CD4-positive, alpha-beta T cell treated with Interleukin-2 at 100 ng/mL for 4 hours (primary cell): ENCODE measurements at places on chromosomes 7 and 10.

GRCh38 chr7:20350518-20350951 is 19.8 kb downstream of the ITGB8 start:
- DNase-seq = no peak

DNA sequence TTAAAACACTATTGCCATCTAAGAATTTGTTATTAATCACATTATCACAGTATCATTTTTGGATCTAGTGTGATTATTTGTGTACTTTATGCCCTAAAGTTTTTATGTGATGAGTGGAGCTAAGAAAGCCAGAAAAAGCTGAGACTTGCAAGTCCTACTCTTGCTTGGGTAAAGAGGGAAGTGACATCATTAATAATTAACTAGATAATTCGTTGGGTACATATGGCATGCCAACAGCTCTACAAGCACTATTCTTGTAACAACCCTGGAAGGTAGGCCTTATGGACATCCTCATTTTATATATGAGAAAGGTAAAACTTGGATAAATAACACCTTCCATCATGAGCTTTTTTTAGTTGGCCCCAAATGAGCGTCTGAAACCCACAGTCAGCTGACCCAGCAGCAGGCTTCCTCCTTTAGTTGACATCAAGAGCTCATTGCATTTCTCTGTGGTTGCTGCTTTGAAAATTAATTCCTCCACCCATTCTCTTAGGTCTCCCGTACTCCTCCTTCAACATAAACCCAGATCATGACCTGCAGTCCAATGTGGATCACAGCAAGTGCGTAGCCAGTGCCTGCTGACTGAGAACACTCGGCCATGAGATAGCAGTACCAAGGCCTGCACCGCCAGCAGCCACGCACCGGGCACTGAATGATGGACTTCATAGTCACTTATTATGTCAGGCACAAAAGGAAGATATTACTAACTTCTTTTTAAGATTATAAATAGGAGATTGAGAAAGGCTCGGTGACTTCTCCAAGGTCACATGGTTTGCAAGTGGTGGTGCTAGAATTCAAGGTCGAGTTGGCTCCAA is 292.0 kb upstream of the AOAH start:
- DNase-seq = no peak

- DNase-seq = no peak
Measured at GRCh38 chr10:21364196-21365114, 161.0 kb downstream of the SKIDA1 start.

GRCh38 chr10:63976538-63976937 is 455.3 kb downstream of the REEP3 start:
- DNase-seq = no peak

DNA sequence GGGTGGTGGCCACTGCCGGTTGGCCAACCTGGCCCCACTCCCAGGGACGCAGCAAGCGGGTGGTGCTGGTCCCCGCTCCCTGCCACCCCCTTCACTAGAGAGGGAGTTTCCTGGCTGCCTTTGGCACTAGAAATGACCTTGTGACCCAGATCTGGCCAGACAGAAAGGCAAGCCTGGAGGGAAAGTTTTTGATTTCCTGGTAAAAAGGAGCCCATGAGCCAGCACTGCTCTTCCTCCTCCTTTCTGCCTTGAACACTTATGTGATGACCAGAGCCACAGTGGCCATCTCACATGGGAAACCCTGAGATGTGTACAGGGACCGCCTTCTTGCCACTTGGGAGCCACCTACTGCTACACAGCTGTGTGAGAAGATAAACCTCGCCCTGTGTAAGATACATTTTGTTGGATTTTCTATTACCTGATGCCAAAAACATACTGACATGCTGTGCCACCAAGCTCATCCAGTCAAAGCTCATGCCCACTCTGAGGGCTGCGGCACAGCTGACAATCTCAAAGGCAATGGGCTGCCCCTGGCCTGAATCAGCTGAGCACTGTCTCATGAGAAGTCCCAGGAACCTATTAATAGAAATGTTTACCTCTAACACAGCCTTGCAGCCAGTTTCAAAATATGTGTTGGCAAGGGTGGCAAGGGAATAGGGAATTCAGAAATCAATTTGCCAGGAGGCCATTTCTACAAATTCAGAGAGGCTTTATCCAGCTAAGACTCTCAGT is 94.0 kb downstream of the CYTH3 start:
- DNase-seq = no peak
